ENCODE measurements at places on chromosomes 3 and 15. TPM values are rescaled to one million over a fixed set of nuclear protein-coding genes. Genes with fewer than 3 reads are reported as not detected.
A peak's percentile ranks its signal among the peaks of the same experiment; 100 is the strongest.

The COLQ gene
- total RNA-seq, result 0.72 TPM

DNA sequence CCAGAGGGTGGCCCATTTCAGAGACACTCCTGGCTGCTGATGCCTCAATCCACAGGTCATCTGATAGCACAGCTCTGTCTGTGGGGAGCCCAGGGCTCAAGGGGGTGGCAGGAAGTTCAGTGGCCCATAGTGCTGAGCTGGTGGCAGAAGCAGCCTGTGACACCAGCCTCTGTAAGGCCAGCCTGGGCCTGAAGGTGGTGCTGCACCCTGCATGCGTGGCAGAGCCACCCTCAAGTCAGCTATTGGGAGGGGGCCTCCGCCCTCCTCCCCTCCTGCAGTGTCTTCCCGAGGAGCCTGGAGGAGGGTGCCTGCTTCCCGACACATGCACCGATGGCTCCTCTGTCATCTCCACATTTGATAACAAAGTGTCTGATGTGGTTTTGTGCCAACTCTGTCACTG lies 3.0 kb downstream of the PLA1A start:
- H3K4me1 ChIP-seq, result peaks cover 62% of the 10 kb centered on the region
- no peak overlapping the region for H3K4me3 ChIP-seq
- peak; percentile 85 for DNase-seq
- no peaks in the 10 kb centered on the region for H3K27me3 ChIP-seq
- no peaks in the 10 kb centered on the region for H3K36me3 ChIP-seq
- peak overlapping the region; percentile 87 for H3K27ac ChIP-seq

DNA sequence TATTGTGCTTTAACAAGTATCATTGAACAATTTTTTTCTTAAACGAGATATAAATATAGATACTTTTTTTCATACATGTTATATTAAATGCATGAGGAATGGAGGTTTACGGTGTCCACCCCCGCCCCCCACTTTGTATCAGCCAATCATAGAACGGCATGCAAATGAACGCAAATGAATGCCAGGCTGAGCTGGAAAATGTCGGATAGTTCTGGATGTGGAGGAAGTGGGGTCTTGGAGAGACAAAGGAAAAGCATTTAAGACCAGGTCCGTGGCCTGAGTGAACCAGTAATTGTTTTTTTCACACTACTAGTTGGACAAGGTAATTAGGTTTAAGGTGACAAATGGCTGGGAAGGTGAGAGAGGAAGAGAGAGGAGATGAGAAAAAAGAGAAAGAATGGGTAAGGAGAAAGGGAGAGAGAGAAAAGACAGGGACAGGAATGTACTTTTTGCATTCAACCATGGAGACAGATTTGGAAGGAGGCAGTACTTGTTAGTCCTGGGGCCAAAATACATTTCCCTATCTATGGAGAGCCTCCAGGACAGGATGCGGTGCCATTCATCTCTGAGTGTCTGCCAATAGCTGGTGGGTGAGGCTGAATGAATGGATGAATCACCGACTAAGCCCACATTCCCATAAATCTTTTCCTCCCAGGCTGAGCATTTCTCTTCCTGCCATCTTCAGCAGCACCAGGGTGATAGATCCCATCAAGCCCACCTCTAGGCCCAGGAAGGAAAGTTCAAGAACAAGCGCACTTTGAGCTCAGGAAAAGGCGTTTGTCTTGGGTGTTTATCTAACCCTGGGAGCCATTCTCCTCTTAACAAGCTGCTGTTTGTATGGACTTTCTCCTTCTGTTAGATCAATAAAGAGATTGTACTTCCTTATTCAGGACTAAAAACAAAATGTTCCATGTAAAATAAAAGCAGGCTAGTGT lies 1.4 kb upstream of the RAD18 start:
- H3K27ac ChIP-seq, result no peak overlapping the region
- no peaks in the 10 kb centered on the region for H3K36me3 ChIP-seq
- H3K4me3 ChIP-seq, result no peak overlapping the region

GRCh38 chr3:141411251-141411771 lies 43.0 kb downstream of the ZBTB38 start:
- DNase-seq, result no peak
- H3K27me3 ChIP-seq, result no peaks in the 10 kb centered on the region
- peaks cover 63% of the 10 kb centered on the region for H3K4me1 ChIP-seq
- H3K27ac ChIP-seq, result peak overlapping the region; percentile 92
- H3K4me3 ChIP-seq, result peak overlapping the region; percentile 57

The LINS1 gene
- 13.5 TPM for total RNA-seq

The SLC2A2 gene
- 0.19 TPM for total RNA-seq

Data from GM12878 (cell line).